Endodermal cell (in vitro differentiated cells): ENCODE measurements at places on chromosomes 2 and 18.
A peak's percentile ranks its signal among the peaks of the same experiment; 100 is the strongest.

DNA sequence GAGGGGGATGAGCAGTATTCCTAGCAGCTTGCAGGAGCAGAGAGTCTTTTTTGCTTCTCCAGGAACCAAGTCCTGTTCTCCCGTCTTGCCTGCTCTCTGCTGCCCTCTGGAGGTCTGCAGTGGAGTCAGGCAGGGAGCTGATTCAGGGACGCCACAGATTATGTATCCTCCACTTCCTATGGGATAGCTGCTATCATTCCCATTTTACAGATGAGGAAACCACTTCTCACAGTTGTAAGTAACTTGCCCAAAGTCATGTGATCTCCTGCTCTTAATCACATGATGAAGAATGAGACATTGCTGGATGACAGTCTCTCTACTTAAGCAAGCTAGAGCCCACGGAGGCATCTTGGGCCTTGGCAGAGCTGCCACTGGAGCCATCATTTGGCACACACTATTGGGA, 8.3 kb downstream of the SLC4A5 start:
- no peaks in the 10 kb centered on the region for H3K27me3 ChIP-seq
- no peak overlapping the region for H3K27ac ChIP-seq
- H3K4me3 ChIP-seq: no peak overlapping the region
- DNase-seq: peak; percentile 95
- no peaks in the 10 kb centered on the region for H3K4me1 ChIP-seq

GRCh38 chr2:7803515-7803914, 878.3 kb upstream of the ID2 start:
- no peaks in the 10 kb centered on the region for H3K27me3 ChIP-seq
- H3K36me3 ChIP-seq: no peaks in the 10 kb centered on the region
- H3K27ac ChIP-seq: no peak overlapping the region
- no peak for DNase-seq
- H3K4me3 ChIP-seq: no peak overlapping the region

GRCh38 chr2:71839826-71840225, 307.8 kb downstream of the CYP26B1 start:
- no peak overlapping the region for H3K27ac ChIP-seq
- H3K36me3 ChIP-seq: no peaks in the 10 kb centered on the region
- no peaks in the 10 kb centered on the region for H3K27me3 ChIP-seq
- H3K4me3 ChIP-seq: no peak overlapping the region
- no peak for DNase-seq

DNA sequence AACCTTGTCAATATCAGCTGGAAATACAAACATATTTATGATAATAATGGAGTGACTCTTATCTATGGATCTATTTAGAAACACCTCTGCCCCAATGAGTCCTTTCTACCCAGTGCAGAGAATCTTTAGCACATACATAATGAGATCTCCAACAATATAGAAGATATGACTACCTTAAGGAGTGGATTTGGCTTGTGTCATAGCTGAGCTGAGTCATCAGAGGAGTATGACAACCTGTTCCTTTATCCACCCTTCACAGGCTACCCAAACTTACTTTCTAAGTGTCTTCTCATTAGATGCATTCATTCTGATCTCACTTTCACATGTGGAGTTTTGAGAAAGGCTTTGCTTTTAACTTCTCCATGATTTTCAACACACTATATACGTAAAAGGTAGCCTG, 1218.9 kb downstream of the DSC3 start:
- DNase-seq: no peak
- H3K27ac ChIP-seq: no peak overlapping the region
- no peaks in the 10 kb centered on the region for H3K36me3 ChIP-seq
- no peaks in the 10 kb centered on the region for H3K27me3 ChIP-seq
- H3K4me3 ChIP-seq: no peak overlapping the region

DNA sequence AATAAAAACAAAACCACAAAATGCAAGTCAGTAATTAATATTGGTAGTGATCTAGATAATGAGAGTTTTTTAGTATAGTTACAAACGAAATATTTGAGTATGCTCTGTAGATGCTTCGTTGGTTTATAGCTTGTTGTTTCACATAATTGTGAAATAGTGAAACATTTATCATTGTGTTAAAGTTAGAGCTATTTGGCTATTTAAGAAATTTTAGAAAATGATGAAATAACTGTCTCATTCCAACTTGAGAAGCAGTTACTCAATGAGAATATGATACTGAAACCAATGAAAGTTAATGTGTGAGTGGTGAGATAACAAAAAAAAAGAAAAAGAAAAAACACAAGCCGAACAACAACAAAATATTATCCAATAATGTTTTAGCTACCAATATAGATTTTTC, 475.6 kb upstream of the ZEB2 start:
- DNase-seq: no peak
- no peak overlapping the region for H3K4me3 ChIP-seq
- H3K36me3 ChIP-seq: no peaks in the 10 kb centered on the region
- H3K27me3 ChIP-seq: no peaks in the 10 kb centered on the region
- peaks cover under 1% of the 10 kb centered on the region for H3K4me1 ChIP-seq

DNA sequence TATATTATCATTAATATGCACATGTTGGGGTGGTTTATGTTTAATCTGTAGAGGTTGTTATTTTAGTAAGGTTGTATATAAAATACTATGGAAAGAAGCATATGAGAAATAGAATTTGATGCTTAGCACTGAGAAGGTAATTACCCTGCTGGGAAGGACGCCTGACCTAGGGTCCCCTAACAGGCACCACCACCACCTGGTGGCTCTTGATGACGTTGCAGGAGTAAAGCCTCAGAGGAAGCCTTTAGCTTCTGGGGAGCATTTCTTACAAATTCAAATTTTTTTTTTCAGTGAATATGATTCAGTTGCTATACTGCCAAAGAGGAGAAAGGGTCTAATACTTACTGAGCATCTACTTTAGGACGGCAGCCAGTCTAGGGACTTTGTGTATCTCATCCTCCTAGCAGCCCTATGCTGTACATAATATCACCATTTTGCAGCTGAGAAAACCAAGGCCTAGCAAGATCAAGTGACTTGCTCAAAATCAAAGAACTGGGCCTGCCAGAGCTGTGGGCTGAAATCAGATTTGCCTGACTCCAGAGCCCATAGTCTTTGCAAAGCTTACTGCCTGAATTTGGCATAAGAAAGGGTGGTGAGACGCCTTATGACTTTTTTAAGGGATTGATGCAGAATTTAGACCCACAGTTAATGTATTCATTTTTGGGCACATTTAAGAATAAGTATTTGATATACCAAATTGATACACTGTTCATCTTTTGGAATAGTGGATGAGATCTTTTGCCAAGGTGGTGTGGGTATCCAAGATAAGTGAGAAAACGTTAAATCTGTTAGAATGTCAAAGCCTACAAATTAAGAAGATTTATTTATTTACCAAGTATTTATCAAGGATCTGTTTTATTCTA, 78.8 kb upstream of the GAREM1 start:
- H3K4me1 ChIP-seq: peaks cover 5% of the 10 kb centered on the region
- H3K4me3 ChIP-seq: no peak overlapping the region
- H3K27me3 ChIP-seq: no peaks in the 10 kb centered on the region
- peak; percentile 86 for DNase-seq
- H3K27ac ChIP-seq: no peak overlapping the region

DNA sequence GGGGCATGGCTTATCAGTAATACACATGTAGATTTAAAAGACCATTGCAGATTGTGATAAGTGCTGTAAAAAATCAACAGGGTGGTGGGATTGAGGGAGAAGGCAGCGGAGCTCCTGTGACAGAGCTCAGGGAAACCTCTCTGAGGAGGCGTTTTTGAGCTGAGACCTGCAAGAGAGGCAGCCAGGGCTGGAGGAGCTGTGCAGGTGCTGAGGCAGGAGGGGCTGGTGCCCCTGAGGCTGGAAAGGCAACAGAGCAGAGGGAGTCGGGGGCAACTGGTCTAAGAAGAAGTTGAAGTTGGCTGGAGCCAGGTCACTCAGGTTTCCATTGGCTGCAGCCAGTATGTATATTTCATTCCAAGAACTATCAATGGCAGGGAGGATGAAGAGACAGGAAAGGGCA, 47.6 kb downstream of the KLHL29 start:
- H3K27ac ChIP-seq: no peak overlapping the region
- no peaks in the 10 kb centered on the region for H3K27me3 ChIP-seq
- no peaks in the 10 kb centered on the region for H3K36me3 ChIP-seq

DNA sequence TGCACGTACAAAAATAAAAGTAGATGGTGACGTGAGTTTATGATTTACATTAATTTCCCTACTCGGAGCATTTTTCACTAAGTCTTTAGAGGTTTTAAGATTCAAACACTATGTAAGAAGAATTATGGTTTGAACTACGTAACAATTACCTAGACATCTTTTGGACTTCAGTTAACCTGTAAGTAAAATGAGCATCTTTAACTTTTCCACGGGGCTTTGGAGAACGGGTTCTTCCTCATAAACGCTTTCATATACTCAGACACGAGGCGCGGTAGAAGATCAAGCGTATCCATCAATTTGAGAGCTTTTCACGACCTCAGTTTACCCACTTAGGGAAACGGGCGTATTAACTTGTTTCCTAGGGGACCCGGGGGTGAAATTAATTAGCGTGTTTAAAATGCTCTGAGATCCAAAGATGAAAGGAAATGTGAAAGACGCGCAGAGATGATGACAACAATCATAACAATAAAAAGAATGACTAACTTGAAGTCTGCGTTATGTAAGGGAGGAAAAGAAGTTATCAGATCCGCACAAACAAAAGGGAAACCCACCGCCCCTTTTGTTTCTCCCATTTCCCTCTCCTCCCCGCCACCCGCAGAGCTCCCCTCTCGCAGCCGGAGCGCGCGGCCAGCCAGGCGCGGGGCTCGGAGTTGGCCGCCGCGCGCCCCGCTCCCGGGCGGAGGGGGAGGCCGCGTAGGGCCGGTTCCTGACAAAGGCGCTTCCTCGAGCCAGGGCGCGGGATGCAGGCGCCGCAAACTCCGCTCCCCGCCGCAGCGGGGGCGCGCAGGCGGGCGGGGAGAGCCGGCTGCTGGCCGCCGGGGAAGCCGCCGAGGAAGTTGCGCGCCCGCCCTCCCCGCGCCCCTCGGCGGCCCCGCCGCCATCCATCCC, 807 bp downstream of the PELI1 start:
- DNase-seq: peak; percentile 72
- H3K4me3 ChIP-seq: peak overlapping the region; percentile 94
- H3K4me1 ChIP-seq: peaks cover 5% of the 10 kb centered on the region
- no peaks in the 10 kb centered on the region for H3K27me3 ChIP-seq

DNA sequence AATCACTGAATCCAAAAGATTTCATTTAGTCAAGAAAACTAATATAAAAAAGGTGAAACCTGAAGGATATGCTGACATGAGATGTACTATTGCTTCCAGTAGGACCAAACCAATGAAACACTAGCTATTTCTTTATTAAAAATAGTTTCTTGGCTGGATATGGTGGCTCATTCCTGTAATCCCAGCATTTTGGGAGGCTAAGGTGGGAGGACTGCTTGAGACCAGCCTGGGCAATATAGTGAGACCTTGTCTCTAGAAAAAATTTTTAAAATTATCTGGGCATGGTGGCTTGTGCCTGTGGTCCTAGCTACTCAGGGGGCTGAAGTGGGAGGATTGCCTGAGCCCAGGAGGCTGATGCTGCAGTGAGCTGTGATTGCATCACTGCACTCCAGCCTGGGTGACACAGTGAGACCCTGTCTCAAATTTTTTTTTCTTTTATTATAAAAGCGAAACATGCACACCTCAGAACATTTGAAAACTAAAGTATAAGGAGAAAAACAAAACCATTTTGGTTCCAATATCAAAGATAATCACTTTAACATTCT, 266.2 kb downstream of the TGIF1 start:
- no peaks in the 10 kb centered on the region for H3K27me3 ChIP-seq
- no peak for DNase-seq
- H3K36me3 ChIP-seq: no peaks in the 10 kb centered on the region
- no peak overlapping the region for H3K27ac ChIP-seq
- H3K4me1 ChIP-seq: peaks cover 2% of the 10 kb centered on the region
- H3K4me3 ChIP-seq: no peak overlapping the region

DNA sequence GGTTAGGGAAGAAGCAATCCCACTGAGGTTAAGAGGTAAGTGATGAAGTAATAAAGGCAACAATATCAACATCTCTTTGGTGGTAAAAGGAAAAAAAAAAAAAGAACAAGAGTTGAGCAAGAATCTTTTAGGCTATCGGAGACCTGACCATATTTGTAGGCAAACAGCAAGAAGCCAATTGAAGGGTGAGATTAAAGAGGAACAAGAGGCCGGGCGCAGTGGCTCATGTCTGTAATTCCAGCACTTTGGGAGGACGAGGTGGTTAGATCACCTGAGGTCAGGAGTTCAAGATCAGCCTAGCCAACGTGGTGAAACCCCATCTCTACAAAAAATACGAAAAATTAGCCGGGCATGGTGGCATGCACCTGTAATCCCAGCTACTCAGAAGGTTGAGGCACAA, 11.3 kb downstream of the VPS54 start:
- no peak for DNase-seq
- H3K27ac ChIP-seq: no peak overlapping the region
- H3K4me3 ChIP-seq: no peak overlapping the region
- no peaks in the 10 kb centered on the region for H3K4me1 ChIP-seq

DNA sequence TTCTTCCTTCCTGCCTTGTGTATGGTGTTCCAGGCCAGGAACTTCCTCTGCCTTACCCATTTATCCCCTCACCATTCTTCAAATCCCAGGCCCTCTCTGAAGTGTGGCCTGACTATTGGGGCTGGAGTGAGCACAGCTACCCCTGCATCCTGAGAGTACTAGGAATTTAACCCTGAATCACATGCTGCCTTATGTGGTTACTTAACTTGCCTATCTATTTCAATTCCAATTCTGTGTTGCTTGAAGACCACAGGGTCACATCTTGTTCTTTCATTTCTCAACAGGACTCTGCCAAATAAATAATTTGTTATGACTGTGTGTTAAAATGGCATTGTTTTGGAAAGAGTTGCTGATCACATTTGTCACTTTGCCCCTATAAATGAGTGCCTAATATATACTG, 108.6 kb downstream of the CERS6 start:
- no peak overlapping the region for H3K27ac ChIP-seq
- H3K27me3 ChIP-seq: no peaks in the 10 kb centered on the region
- no peaks in the 10 kb centered on the region for H3K4me1 ChIP-seq
- H3K4me3 ChIP-seq: no peak overlapping the region
